ENCODE measurements at places on chromosomes 3 and 15. TPM values are rescaled to one million over a fixed set of nuclear protein-coding genes. Genes with fewer than 3 reads are reported as not detected.
A peak's percentile ranks its signal among the peaks of the same experiment; 100 is the strongest.

- no peak overlapping the region for H3K4me3 ChIP-seq
- H3K36me3 ChIP-seq: no peaks in the 10 kb centered on the region
- no peaks in the 10 kb centered on the region for H3K27me3 ChIP-seq
- H3K27ac ChIP-seq: no peak overlapping the region
- DNase-seq: no peak
Measured at GRCh38 chr3:176631165-176631564, 566.1 kb downstream of the TBL1XR1 start.

ARPIN gene
- total RNA-seq: not detected

- no peaks in the 10 kb centered on the region for H3K4me1 ChIP-seq
- H3K4me3 ChIP-seq: no peak overlapping the region
- no peak for DNase-seq
- H3K36me3 ChIP-seq: no peaks in the 10 kb centered on the region
Measured at GRCh38 chr15:95096651-95097050, 865.3 kb downstream of the MCTP2 start.

DNA sequence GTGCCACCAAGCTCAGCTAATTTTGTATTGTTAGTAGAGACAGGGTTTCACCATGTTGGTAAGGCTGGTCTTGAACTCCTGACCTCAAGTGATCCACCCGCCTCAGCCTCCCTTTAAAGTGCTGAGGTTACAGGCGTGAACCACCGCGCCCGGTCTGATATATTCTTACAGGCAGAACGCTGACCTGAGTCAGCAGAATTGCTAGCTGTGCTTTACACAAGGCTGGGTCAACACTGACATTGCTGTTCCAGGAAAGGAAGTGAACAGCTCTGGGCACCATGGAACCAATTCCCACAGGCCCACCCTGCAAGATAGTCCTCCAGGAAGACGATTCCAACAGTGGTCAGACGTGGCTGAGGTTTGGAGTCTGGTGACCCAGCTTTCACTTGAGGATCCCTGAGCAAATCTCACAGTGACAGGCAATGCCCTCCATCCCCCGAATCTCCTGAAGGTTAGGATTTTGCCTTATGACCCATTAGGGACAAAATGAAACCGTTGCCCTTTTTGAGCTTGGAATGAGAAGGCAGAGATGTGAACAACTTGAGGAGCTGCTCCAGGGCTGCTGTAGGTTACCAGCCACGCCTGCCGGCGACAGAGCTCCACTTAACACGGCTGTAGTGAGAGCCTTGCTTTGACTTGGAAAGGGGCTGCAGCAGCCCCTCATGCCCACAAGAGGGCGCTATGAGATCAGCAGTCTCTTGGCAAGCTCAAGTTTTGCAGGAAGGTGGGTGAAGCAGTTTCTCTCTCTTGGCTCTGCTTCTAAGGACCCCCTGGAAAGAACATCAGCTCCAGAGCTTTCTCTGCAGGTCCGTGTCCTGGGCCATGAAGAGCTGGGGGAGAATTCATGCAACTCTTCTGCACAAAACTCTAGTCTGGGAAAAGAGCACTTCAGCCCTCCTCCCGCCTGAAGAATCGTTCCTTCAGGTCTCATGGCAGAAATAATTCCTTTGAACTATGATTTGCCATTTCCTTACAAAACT, 74.1 kb downstream of the SENP2 start:
- H3K27me3 ChIP-seq: peaks cover 16% of the 10 kb centered on the region
- no peak overlapping the region for H3K27ac ChIP-seq
- H3K4me1 ChIP-seq: peaks cover 2% of the 10 kb centered on the region
- H3K4me3 ChIP-seq: no peak overlapping the region

DOCK3 gene
- total RNA-seq: 1.1 TPM

ADAMTS7 gene
- total RNA-seq: 7.2 TPM

DNA sequence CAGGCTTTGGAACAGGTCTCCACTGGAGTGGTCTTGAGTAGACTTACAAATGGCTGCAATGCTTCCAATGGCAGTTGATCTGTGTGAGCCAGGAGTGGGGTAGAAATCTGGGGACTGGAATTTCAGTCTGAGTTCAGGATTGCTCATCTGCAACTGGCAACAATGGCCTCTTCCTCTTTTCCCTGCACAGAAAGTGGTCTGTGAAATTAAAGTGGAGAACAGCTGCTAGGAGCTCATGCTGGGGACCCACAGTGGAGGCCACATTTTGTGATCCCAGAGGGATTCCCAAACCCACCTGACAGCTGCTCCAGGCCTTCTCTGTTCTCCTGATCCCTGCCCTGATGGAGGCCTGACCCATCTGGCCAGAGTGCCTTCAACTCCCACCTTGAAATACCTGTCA, 49.6 kb downstream of the CEMIP start:
- no peaks in the 10 kb centered on the region for H3K4me1 ChIP-seq
- no peaks in the 10 kb centered on the region for H3K36me3 ChIP-seq
- no peak overlapping the region for H3K4me3 ChIP-seq
- H3K27me3 ChIP-seq: peaks cover 5% of the 10 kb centered on the region
- H3K27ac ChIP-seq: no peak overlapping the region

LRTM1 gene
- not detected for total RNA-seq

TTBK2 gene
- total RNA-seq: 13.0 TPM

SPINT1 gene
- 22.5 TPM for total RNA-seq

FES gene
- 51.9 TPM for total RNA-seq

DNA sequence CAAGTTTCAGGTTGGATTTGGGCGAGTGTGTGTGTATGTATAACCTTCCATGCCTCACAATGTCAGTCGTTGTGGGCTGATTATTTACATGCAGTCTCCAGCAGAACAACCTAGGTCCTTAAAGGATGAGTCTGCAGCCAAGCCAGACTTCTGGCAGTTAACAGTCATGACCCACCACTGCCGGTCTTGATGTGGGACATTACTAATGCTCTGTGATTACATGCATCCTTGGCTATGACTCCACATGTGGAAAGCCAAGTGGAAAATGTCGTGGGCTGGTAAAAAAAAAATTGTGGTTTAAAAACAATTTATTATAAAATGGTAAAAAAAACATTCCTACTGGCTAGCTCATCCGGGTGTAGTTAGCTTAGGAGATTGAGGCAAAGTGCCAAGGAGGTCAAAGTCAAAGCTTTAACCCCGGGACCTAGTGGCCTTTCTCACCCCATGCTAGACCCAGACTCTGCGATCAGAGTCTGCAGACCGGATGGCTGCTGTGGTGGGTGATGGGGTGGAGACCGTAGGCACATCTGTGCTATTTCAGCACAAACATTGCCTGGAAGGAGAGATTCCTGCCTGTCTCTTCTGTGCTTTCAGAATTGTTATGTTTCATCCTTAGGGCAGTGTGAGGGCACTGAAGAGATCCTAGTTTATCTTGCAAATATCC, 6.8 kb downstream of the RARRES1 start:
- peak overlapping the region; percentile 65 for H3K27ac ChIP-seq
- H3K4me3 ChIP-seq: no peak overlapping the region
- H3K36me3 ChIP-seq: peaks cover 18% of the 10 kb centered on the region
- DNase-seq: no peak
- no peaks in the 10 kb centered on the region for H3K27me3 ChIP-seq

DNA sequence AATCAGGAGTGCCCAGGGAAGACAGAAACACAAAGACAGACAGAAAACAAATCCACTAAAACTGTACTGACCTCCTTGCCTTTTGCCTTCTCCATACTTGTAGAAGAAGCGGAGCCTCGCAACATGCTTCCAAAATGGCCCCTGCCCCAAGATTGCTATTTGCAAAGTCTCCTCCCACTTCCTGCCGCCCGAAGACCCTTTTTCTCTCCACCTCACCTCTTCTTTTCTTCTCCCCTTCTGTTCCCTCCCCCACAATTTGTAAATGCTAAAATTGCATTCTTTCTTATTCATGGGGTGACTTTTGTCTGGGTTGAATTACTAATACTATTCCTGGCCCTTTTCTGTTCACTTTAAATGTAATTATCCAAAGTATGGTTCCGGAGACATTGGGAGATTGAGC, at the start of gene DPPA4:
Gene DPPA4 (minus strand): TSS at position 154 of the 400 bp plus-strand sequence. CDS start 29 bp downstream, at position 125.
- no peak within 1 kb of the TSS for H3K27ac ChIP-seq
- H3K4me1 ChIP-seq: peaks cover 2% of the 10 kb centered on the region
- no peak for DNase-seq
- no peaks in the 10 kb centered on the region for H3K36me3 ChIP-seq
- H3K4me3 ChIP-seq: peak within 1 kb of the TSS; percentile 52

- no peak overlapping the region for H3K4me3 ChIP-seq
- H3K27ac ChIP-seq: no peak overlapping the region
- H3K27me3 ChIP-seq: peaks cover 2% of the 10 kb centered on the region
- no peaks in the 10 kb centered on the region for H3K4me1 ChIP-seq
- no peak for DNase-seq
Measured at GRCh38 chr3:38707730-38708129, 58.2 kb upstream of the SCN5A start.

MYNN gene
- total RNA-seq: 15.5 TPM

ACTRT3 gene
- 1.3 TPM for total RNA-seq

CLDN16 gene
- total RNA-seq: not detected

DNA sequence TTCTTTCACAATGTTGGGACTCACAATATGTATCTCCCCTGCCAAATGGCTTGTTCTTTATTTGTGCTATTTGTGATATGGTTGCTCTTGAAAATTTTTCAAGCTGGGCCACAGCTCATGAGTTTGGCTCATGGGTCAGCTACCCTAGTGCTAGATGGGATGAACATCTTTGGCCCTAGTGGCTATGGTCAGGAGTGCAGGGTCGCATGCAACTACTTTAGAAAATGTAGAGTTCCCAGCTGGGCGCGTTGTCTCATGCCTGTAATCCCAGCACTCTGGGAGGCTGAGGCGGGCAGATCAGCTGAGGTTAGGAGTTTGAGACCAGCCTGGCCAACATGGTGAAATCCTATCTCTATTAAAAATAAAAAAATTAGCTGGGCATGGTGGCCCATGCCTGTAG, 55.8 kb downstream of the POLR2M start:
- H3K4me3 ChIP-seq: no peak overlapping the region
- H3K36me3 ChIP-seq: no peaks in the 10 kb centered on the region
- no peak overlapping the region for H3K27ac ChIP-seq
- H3K4me1 ChIP-seq: peaks cover 2% of the 10 kb centered on the region

DNA sequence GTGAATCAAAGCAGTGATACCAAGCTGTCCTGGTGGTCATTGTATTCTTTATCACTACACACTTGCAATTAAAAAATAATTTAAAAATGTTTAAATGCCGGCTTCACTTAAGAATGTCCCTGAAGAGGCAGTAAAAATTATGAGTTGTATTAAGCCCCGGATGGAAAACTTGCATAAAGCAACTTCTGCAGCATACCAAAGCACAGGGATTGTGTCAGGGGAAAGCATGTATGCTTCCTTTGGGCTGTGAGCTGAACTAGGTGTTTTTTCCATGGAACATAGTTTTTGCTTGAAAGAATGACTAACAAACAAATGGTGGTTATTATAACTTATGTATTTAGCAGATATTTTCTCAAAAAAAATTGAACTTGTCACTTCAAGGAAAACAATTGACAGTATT, 143.1 kb downstream of the ARNT2 start:
- no peak overlapping the region for H3K4me3 ChIP-seq
- no peak overlapping the region for H3K27ac ChIP-seq
- H3K4me1 ChIP-seq: peaks cover 13% of the 10 kb centered on the region
- H3K36me3 ChIP-seq: no peaks in the 10 kb centered on the region
- peaks cover 28% of the 10 kb centered on the region for H3K27me3 ChIP-seq
- no peak for DNase-seq

GRCh38 chr3:100777271-100777670, 68.0 kb downstream of the TFG start:
- H3K27ac ChIP-seq: no peak overlapping the region
- H3K36me3 ChIP-seq: no peaks in the 10 kb centered on the region
- DNase-seq: no peak
- peaks cover 3% of the 10 kb centered on the region for H3K4me1 ChIP-seq
- H3K4me3 ChIP-seq: no peak overlapping the region

DNA sequence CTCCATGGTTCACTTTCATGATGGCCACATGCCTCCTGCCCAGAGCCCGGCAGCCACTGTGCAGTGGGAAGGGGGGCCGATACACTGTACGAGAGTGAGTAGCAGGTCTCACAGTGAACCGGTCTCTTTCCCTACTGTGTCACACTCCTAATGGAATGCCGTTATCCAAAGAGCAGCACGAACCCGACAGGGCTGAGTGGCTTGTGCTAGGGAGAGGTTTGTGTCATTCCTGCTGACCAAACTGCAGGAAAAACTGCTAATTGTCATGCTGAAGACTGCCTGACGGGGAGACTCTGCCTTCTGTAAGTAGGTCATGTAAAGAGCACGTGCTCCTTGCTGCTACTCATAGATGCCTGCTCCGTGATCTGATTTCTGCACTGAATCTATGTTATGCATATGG, 105.1 kb downstream of the ARPP21 start:
- no peaks in the 10 kb centered on the region for H3K4me1 ChIP-seq
- H3K27me3 ChIP-seq: no peaks in the 10 kb centered on the region
- DNase-seq: no peak
- H3K36me3 ChIP-seq: no peaks in the 10 kb centered on the region

PLA1A gene
- not detected for total RNA-seq

GRCh38 chr3:99579246-99579645, 59.1 kb upstream of the COL8A1 start:
- no peak overlapping the region for H3K4me3 ChIP-seq
- no peaks in the 10 kb centered on the region for H3K36me3 ChIP-seq
- no peak overlapping the region for H3K27ac ChIP-seq
- H3K27me3 ChIP-seq: no peaks in the 10 kb centered on the region

ABHD6 gene
- 28.2 TPM for total RNA-seq

- H3K4me3 ChIP-seq: no peak overlapping the region
- no peak overlapping the region for H3K27ac ChIP-seq
- no peak for DNase-seq
- no peaks in the 10 kb centered on the region for H3K36me3 ChIP-seq
- H3K27me3 ChIP-seq: no peaks in the 10 kb centered on the region
Measured at GRCh38 chr15:58297639-58298038, 134.2 kb upstream of the LIPC start.

GRCh38 chr15:33612721-33613304, 302.0 kb downstream of the RYR3 start:
- no peak for DNase-seq
- no peaks in the 10 kb centered on the region for H3K4me1 ChIP-seq
- H3K27me3 ChIP-seq: no peaks in the 10 kb centered on the region
- H3K36me3 ChIP-seq: no peaks in the 10 kb centered on the region
